NCI-H1436 (cell line): ENCODE measurements at places on chromosomes 5 and 9.

DNA sequence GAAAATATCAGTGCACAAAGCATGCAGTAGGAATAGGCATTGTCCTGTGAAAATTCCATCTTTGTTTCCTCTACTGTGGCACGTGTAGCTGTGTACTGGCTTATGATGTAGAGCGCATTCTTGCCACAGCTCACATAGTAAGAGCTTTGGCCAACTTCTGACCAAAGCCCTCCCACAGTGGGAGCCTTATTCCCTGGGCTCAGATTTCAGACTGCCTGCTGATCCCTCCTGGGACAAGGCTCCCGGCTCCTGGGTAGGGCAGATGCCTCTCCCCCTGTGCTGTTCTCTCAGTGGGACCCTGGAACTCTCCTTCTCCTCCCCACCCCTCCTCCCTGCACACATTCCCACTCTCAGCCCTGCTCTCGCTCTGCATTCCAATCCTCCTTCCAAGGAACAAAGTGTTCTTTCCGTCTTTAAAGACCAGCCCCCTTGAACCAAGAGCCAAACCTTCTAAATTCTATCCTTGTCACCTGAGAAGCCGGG lies 17.5 kb downstream of the LCP2 start:
- no peak for DNase-seq

- no peak for DNase-seq
These were observed 102.1 kb downstream of the C5orf15 start for GRCh38 chr5:133866160-133866902.

- no peak for DNase-seq
These were observed 86.4 kb upstream of the MINAR2 start for GRCh38 chr5:129661366-129662035.

- no peak for DNase-seq
These were observed 27.1 kb upstream of the GOLPH3 start for GRCh38 chr5:32201122-32201753.

DNA sequence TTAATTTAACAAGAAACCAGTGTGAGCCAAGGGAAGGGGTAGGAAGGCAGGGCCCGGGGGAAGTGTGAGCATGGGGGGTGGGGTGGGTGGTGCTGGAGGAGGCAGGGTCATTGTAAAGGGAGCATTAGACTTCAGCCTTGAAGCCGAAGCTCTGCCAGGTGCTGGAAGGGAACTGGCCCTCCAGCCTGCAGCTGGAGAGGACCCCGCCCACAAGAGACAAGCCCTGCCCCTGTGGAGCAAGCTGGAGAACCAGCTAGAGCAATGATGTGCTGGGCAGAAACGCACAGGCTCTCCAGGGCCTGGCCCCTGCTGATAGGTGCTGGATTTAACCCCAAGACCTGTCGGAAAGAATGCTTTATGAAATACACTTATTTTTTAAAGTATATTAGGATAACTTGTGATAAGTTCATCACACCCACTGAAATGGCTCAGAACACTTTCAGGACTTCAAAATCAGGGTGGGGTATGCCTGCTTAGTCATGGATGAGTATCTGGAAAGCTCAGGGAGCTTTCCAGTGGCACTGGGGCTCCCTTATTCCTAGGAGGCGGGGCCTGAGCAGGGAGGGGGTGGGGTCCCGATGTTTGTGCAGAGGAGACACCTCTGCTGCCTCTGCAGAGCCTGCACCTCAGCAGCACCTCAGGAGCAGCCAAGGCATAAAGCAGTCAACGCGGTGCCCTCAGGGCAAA lies 27.1 kb downstream of the UBE2QL1 start:
- DNase-seq, result no peak

GRCh38 chr9:115357821-115358220 lies 239.9 kb upstream of the TNC start:
- DNase-seq, result no peak
